Amniotic stem cell (primary cell): ENCODE measurements at places on chromosomes 4 and X.

DNA sequence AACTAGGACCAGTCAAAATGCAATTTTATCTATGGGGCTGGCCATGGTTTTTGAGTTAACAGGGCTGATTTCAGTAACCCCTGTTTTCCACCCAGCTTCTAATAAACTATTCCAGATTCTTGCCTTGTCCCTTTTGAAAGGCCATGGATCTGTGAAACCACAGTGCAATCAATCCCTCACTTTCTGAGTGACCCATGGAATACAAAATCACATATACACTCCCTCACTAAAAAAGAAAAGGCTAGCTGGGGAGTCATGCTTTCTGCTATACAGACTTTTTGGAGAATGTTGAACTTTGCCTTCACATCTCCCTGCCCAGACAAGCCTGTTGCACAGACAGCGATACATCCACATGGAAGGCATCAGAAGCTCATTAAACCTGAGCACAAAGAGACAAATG lies 47.9 kb downstream of the MAD2L1 start:
- DNase-seq = no peak

DNA sequence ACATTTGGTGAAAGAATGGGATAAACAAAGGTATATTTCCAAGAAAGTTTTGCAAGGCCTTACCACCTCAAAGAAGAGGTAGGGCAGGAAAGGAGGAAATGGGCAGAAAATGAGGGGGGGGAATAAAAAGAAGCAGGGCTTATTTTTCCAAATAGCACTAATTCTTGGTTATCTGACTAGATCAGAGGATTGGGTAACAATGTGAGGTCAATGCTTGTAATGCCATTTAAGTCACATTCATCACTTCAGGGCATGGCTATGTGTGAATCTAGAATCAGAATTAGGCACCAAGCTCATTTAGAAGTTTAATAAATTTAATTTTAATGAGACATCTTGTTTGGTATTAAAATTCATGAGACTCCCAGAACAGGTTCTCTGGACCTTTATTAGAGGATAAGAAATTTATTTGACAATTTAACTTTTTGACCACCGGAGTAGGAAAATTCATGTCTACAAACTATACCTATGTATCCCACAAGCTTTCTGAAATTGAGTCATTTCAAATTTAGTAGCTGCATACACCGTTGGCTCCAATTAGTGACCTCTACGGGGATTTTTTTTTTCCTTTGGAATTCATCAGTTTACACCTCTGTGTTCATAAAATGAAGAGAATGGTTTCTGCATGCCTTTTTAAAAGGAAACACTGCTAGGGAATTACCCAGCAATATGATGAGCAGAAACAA lies 1.4 kb upstream of the STS start:
- no peak for DNase-seq

DNA sequence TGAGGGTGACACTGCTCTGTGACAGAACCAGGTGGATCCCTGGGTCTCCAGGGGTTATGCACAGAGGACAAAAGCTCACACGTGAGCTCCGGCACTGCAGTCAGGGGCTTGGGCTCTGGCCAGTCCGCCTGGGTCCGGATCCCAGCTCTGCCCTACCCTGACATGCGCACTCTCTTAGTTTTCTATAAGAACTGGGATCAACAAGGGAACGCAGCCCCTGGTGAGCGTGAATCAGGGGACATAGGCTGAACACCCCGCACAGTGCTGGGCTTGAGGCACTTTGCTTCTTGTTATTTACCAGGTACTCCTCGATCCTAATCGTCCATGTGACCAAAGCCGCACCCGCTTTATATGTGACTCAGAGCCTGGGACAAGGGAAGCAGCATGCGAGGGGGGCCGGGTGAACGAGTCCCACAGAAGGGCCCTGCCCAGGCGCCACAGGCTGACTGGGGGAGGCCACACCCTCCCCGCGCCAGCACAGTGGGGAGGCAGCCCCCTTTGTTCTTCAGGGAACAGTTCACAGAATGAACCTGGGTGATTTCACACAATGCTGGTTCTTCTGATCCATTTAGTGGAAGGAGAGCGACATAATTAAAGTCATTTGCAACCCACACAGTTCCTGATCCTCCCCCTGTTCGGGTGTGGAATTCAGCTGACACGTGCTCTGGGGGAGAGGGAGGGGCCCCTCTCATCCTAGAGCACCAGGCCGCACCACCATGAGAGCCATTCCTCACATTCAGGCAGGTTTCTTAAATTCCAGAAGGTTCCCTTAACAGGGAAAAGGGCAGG lies 55.5 kb downstream of the WFS1 start:
- no peak for DNase-seq

GRCh38 chr4:124642846-124643245 lies 69.7 kb downstream of the ANKRD50 start:
- no peak for DNase-seq

DNA sequence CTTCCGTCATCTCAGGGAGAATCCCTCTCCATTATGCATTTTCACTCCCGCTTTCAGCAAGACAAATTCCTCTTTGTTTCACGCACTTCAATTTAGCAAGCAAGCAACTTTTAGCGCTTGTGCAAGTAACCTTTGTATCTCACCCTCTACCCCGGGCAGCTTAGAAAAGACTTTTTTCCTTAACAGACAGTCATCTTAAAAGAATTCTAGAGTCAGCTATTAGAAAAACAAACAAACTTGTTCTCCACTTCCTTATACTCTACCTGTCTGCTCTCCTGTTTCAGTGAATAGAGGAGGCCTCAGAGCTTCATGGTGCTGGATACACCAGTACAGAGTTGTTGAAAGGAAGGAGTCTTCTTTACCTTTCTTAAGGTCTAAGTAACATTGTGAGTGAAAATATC lies 12.1 kb downstream of the TIGD2 start:
- DNase-seq = no peak

GRCh38 chrX:69507500-69507789 lies 3.3 kb downstream of the NALF2 start:
- DNase-seq = no peak

- no peak for DNase-seq
Observed at GRCh38 chr4:161505141-161505540, 658.7 kb downstream of the FSTL5 start.

GRCh38 chr4:146511381-146511780 lies 10.4 kb downstream of the SLC10A7 start:
- DNase-seq = no peak

GRCh38 chr4:43776371-43776770 lies 672.2 kb downstream of the KCTD8 start:
- no peak for DNase-seq
